ENCODE measurements at places on chromosomes 6 and 20.

DNA sequence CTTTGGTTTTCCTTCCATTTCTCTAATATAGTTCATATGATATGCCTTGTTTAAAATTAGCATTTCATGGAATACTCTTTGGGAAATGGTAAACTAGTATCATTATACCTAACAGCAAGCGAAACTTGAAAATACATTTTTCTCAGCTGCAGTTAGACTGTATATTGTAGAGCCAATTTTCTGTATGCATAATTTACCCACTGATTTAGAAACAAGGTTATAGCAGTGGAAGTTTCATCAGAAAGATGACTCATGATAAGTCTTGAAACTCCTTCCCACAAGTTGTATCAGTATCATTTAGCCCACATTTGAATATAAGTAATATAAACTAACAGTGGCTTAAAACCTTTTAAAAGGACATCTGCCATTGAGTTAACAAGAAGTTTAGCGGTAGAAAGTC lies 164.8 kb upstream of the BMP5 start:
- no peak for DNase-seq

- DNase-seq: no peak
These were observed 21.0 kb upstream of the PRELID3B start for GRCh38 chr20:59063358-59064213.

DNA sequence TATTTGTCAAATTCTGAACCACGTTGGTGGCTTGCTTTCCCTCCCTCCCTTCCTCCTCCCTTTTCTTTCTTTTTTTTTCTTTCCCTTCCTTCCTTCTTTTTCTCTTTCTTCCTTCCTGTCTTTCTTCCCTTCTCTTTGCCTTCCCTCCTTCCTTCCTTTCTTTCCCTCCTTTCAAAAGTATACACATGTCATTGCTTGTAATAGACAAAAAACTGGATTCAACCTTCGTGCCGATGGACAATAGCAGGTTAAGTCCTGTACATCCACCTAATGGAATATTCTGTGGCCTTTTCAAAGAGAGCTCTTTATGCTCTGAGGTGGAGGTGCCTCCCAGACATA lies 72.2 kb downstream of the BANF2 start:
- no peak for DNase-seq

DNA sequence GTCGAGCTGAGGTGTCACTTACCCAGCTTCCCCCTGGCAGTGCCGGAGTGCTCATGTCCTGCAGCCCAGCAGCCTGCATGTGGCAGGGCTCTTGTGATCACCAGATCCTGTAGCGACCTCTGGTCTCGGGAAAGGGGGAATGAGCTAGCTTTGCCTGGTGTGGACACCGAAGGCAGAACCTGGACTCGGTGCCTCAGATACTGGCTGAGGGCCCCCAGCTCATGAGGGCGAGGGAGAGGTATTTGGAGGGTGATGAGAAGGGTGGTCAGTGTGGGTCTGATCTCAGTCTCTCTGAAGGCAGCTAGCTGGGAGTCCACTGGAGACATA lies 26.3 kb downstream of the SUN5 start:
- no peak for DNase-seq

- no peak for DNase-seq
These were observed 4.8 kb upstream of the MOCS1 start for GRCh38 chr6:39938773-39939654.

DNA sequence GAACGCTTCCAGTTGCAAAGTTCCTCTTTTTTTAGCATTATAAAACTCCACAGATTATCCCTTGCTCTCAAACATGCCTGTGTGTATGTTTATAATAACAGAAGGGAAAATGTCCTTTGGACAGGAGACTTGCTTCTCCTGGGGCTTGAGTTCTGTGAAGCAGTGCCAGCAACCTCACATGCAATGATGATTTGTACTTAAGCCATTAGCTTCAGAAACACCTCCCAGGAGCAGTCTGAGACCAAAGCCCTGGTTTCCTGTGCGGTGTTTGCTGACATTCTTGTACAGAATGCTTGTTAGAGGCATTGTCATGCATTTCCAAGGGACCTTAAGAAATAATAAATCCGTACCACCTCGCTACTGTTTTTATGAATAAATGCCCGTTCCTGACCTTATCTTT lies 752.8 kb downstream of the CBLN4 start:
- peak; percentile 13 for DNase-seq

DNA sequence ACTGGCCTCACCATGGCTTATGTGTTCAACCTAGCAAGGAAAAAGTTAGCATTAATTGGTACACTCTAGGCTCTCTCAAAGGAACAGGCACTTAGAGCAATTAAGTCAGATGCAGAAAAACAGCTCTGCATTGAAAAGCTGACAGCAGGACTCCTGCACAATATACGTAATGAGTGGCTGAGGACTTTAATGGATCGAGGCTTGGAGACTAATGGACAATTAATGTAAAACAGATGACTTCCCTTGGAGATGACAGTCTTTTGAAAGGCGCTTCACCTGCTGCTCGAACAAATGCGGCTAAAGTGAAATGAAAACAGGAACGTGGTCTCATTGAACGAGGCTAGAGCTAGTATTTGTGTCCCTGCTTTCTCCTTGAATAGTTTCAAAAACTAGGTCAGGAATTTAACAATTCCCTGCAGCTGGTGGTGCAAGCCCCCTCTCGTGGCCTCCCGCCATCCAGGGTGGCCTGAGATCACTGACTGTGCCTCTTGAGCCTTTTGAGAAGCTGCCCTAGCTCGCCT lies 137.1 kb downstream of the ELOVL4 start:
- peak; percentile 32 for DNase-seq

DNA sequence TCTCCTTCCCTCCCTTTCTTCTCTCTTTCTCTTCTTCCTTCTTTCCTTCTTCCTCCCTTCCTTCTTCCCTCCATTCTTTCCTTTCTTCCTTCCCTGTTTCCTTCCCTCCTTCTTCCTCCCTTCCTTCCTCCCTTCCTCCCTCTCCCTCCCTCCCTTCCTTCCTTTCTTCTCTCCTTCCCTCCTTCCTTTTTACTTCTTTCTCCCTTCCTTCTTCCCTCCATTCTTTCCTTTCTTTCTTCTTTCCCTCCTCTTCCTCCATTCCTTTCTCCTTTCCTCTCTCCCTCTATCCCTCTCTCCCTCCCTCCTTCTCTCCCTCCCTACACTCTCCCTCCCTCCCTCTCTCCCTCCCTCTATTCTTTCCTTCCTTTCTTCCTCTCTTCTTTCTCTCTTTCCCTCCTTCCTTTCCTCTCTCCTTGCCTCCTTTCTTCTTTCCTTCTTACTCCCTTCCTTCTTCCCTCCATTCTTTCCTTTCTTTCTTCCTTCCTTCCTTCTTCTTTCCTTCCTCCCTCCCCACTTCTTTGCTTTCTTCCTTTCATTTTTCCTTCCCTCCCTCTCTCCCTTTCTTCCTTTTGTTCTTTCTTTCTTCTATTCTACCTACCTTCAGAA lies 200.4 kb upstream of the SSTR4 start:
- no peak for DNase-seq

DNA sequence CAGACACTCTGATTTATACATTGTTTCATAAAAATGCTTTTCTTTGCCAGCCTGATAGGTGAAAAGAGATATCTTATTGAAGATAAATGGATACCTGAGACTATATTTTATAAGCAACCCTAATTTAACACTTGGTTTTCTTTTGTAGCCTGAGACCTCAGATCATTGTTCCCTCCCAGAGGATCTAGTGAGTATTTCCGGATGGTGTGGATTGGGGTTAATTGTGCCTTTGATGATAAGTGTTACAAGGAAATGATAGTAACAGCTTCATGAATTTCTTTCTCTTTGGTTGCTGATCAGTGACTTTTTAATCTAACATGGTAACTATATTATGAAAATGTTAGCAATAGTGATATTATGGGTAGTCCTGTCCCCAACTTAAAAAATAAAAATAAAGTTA lies 30.4 kb downstream of the KDM1B start:
- DNase-seq: no peak

- DNase-seq: peak; percentile 51
These were observed 1.1 kb downstream of the JAG1 start for GRCh38 chr20:10672624-10673127.

- DNase-seq: no peak
These were observed 43.0 kb downstream of the TPD52L1 start for GRCh38 chr6:125196613-125197012.

GRCh38 chr20:61387204-61387953 lies 135.3 kb downstream of the CDH4 start:
- DNase-seq: peak; percentile 13

GRCh38 chr6:20402342-20403069 lies 827 bp downstream of the E2F3 start:
- DNase-seq: peak; percentile 58

- no peak for DNase-seq
These were observed 3.3 kb upstream of the TAGAP start for GRCh38 chr6:159047891-159048685.

DNA sequence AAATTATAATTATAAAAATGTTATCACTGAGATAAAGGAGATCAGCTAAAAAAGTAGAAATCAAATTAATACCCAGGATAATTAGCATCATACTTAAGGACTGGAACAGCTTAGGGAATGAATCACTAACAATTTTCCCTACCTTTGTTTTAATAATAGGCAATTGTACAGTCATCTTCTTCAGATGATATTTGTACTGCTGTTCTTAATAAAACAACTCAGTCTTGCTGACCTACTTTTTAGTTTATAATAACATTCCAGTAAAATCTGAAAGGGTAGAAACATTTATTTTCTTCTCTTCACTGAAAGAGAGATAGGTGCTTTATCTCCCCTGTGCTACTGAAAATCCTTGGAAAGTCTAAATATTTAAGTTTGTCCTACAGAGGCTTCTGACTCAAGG lies 271.2 kb upstream of the THEMIS start:
- no peak for DNase-seq

DNA sequence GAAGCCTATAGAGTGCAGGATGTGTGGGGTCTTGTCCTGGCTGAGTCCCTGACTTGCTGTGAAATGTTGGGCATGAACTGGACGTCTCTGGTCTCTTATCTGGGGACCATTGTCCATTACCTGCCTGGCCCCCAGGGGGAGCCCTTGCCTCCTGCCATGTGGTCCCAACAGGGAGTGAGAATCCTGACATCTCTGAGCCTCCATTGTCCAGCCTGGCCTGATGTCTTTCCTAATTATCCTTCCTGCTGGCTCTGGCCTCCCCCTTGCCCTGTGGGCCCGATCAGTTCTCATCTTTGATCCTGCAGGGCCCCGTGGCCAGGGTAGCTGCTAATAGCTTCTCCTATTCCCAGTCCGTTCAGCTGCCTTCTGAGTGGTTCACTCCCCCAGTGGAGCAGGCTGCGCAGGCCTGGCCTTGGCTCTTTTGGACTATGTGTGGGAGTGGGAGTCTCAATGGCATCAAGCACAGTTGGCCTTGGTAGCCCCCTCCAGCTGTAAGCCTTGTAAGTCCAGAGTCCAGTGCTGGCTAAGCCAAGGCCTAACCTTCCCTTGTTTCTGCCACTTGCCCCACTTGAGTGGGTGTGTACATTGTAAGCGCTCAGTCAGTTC lies 77.9 kb upstream of the RALY start:
- no peak for DNase-seq
